ENCODE measurements at places on chromosomes 2 and 18.

GRCh38 chr2:45199973-45200372 is 190.7 kb upstream of the SIX2 start:
- no peak for DNase-seq

DNA sequence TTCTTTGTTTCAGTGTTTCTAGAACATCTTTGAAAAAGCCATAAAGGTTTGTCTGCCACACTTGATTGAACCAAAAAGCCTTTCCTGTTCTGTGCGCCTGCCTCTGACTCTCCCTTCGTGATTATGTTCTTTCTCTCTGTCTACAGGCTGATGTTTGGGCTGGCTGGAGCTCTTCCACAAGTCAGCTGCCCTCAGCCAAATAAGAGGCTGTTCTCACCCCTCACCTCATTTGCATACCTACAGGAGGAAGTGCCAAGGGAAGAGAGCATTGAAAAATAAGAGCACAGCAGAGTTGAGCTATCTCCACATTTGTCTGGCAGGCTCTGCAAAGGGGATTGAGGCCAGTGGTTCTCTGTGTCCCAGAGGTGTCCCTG is 15.8 kb downstream of the INPP5D start:
- DNase-seq, result no peak

GRCh38 chr2:202491514-202491913 is 115.4 kb downstream of the BMPR2 start:
- no peak for DNase-seq

GRCh38 chr18:42183746-42184145 is 228.7 kb downstream of the PIK3C3 start:
- DNase-seq, result no peak
